Fibroblast of pulmonary artery (primary cell): ENCODE measurements at places on chromosomes 6 and 20.

GRCh38 chr6:117326396-117326795 is 61.0 kb downstream of the VGLL2 start:
- DNase-seq, result no peak

DNA sequence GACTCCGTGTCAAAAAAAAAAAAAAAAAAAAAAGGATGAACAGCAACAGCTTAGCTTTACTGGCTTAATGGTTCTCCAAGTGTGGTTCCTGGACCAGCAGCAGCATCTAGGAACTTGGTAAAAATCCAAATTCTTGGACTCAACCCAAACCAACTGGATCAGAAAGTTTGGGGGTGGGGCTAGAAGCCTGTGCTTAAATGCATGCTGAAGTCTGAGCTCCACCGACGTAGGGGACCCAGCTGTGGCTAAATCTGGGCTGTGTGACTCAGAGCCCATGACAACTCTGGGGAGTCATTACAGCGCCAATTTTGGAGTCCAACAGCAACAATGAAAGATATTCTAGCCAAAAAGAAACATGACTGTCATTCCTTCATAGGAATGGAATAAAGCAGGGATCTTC is 13.6 kb upstream of the CHD6 start:
- peak; percentile 49 for DNase-seq

DNA sequence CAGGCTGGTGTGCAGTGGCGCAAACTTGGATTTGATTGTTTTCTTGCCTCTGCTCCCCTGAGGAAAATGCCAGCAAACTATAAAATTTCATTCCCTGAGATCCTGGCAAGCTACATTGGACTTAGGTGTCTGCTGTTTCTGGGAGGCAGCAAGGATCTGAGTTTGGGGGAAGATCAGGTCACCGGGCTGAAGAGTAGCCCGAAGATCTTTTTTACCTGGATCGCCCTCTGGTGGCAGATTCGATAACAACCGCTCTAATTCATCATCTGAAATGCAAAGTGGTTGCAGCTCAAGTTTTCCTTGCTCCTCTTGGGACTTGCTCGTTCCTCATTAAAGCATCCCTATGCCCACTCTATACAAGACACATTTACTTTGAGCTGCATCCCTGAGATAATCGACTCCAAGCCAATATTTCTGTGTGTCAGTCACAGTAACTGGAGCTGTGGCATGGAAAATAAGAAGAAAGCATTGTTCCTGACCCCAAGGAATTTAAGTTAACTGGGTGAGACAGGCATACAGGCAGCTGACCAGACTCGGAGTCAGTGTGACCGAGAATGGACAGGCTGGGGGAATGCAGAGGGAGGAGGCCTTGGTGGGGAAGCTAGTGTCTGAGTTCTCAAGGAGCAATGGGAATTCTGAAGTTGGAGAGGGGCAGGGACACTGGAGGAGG is 131.8 kb upstream of the PROKR2 start:
- DNase-seq, result peak; percentile 60

DNA sequence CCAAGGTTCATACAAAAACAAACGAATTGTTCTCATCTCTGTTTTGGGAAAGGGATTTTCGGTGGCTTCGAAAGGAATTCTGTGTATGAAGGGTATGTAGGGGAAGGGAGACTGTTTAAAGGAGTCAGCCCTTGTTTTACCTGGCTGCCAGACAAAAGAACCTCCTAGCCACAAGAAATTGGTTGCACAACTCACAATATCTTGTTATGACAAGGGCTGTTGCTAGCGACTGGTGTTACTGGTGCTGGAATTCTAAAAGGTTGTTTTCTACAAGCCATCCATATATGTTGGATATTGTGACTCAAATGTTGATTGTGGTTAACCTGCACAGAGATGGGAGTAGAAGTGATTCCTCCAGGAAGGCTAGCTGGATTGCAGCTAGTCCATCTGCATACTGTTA is 34.6 kb upstream of the CITED2 start:
- peak; percentile 71 for DNase-seq

DNA sequence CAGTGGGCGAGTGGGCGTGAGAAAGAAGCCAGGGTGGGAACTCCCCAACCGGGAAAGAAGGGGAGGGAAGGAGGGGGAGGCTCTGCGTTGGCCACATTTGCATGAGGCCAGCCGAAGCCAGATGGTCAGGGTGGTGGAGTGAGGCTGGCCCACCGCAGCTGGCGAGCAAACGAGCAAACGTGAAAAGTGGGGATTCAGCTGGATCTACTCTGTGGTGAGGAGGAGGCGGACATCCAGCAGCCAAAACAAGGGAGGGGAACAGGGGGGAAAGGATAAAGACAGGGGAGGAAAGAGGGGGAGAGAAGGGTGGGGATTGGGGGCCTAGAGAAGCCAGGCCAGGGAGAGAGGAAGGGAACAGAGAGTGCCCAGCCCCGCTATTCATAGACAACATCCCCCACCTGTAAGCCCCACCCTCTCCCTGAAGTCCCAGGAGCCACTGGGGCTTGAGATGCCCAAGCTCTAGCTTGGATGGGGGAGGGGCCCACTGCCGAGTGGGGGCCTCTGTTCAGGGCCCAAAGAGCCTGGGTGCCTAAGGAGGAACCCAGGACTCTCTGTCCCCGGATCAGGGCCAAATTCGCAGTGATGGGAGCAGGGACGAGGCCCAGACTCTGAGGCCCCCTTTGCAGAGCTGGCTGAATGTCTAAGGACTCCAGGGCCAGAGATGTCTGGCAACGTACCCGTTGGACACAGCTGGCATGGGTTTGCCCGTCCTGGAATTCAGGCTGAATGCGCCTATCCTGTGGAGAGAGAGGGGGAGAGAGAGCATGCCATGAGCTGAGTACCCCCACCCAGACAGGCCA is 45.1 kb downstream of the CPNE5 start:
- DNase-seq, result no peak

GRCh38 chr6:43800746-43801494 is 30.9 kb downstream of the VEGFA start:
- DNase-seq, result no peak

DNA sequence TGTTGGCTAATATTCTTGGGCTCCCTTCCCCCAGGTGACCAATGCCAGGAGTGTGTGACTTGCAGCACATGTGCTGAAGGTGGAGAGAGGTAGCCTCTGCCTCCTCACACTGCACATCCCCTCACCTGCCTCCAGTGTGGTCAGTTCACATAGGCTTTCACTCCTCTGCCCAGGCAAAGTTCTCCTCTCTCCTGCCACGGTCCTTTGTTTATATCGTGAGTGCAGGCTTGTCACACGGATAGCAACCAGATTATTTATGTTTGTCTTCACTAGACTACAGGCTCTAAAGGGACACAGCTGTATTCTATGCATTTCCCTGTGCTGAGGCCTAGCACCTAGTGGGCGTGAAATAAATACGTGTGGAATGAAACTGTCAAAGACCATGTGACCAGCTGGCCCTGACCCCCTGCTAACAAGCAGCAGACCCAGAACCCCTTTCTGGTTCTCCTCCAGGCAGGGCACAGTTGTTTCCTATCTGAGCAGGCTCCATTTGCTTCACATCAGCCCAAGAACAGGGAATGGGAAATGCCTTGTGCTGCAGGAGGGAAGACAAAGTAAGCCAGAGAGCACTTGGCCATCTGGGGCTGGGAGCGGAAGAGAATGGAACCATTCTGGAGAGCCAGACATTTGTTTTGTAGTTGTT is 42.3 kb downstream of the UNC5CL start:
- DNase-seq, result peak; percentile 39

DNA sequence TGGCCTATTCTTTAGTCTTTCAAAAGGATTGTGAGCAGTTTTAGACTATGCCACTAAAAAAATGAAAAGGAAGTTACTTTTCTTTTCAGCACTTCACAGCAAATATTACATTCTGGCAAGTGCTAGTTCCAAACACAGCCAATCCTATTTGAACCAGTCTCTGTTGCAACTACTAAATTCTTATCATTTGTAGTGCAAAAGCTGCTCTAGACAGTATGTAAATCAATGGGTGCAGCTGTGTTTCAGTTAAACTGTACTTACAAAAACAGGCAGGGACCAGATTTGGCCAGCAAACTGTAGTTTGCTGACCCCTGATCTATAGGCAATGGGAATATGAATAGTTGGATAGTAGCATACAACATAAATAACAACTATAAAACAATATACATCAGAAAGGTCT is 68.1 kb upstream of the TULP1 start:
- no peak for DNase-seq

- DNase-seq, result no peak
Observed at GRCh38 chr6:148457843-148458159, 115.2 kb downstream of the SASH1 start.

- DNase-seq, result no peak
Observed at GRCh38 chr6:37557645-37558114, 58.0 kb upstream of the CCDC167 start.

- DNase-seq, result no peak
Observed at GRCh38 chr6:41650120-41650519, 11.9 kb downstream of the MDFI start.

DNA sequence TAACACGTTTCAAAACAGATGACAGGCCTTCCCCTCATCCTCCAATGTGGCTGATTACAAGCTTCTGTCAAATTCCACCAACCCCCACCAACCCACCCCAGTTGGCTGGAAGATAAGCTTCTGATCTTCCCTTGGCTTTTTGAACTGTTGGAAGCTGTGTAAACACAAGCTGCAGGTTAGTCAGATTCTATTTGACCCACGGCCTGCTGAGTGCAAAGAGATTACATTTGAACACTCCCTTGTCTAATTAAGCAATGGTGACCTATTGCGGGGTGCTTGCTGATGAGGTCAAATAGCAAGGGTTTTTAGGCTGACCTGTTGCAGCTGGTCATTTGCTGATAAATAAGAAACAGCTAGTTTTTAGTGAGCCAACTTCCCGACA is 379.7 kb downstream of the BMP2 start:
- DNase-seq, result no peak

- peak; percentile 54 for DNase-seq
Observed at GRCh38 chr6:137277971-137278637, 58.9 kb upstream of the IFNGR1 start.

DNA sequence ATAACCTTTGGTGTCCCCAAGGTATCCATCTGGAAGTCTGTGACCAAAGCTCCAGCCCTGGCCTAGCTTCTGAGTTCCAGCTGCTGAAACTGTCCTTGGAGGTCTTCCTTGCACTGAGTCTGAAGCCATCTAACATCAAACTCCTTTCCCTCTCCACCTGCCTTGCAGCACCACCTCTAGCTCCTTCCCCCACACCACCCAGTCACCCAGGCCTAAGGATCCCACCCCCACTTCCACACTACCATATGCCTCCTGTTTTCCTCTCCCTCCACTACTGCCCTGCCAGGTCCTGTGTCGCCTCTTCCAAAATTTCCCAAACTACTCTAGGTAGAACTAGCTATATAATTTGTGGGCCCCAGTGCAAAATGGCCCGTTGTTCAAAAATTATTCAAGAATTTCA is 10.8 kb upstream of the MATN4 start:
- no peak for DNase-seq

- DNase-seq, result peak; percentile 58
Observed at GRCh38 chr20:46206025-46206424, 87.9 kb downstream of the CD40 start.

DNA sequence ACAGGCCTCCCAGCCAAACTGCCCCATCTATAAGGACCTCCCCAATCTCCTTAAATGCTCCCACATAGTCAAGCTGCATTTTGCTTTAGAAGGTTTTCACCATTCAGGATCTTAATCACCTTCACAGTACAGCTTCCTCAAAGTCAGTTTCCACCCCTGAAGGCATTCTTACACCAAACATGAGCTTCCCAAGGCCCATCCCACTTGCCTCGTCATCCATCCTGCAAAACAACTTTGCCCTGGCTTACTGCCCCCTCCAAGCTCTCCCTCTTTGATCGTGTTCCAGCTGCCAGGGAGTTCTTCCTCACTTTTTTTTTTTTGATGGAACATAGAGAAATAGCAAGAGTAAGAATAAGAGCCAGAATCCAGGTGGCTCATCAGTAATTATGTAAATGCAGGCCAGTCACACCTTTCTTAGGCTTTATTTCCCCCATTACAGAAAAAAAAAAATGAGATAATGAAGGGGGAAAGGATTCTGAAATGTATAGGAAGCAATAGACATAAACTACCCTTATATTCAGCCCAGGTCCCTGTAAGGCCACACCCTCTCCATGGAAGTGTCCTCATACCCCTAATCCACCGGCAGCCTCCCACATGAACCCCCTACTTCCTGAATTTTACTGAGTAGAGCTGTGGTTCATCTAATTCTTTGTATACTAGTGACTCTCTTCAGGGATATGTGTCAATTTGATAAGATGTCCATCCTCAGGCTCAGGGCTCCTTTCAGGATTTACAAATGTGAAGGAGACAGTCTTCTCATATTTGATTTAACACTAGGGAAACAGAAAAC is 12.7 kb downstream of the TRIM27 start:
- no peak for DNase-seq

DNA sequence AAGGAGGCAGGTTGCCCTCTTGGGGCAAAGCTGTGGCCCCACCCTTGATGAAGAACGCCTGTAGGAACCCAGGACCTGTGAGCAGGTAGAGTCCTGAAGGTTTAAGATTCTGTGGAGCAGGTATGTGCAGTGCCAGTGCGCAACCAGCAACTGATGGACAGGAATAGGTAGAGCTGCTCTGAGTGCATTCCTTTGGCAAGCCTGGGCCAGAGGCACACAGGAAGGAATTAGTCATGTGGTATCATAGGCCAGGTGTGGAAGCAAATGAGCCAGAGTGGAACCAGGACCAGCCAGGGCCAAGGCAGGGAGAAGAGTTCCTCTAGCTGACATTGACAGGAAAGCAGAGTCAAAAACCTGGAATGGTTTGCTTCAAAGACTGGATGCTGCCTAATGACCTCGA is 1.4 kb upstream of the KHDC1 start:
- no peak for DNase-seq

- DNase-seq, result no peak
Observed at GRCh38 chr6:115396112-115396906, 664.4 kb downstream of the FRK start.

GRCh38 chr20:41573955-41574354 is 44.2 kb downstream of the CHD6 start:
- no peak for DNase-seq

- DNase-seq, result no peak
Observed at GRCh38 chr6:110063594-110064263, 85.6 kb downstream of the GPR6 start.

DNA sequence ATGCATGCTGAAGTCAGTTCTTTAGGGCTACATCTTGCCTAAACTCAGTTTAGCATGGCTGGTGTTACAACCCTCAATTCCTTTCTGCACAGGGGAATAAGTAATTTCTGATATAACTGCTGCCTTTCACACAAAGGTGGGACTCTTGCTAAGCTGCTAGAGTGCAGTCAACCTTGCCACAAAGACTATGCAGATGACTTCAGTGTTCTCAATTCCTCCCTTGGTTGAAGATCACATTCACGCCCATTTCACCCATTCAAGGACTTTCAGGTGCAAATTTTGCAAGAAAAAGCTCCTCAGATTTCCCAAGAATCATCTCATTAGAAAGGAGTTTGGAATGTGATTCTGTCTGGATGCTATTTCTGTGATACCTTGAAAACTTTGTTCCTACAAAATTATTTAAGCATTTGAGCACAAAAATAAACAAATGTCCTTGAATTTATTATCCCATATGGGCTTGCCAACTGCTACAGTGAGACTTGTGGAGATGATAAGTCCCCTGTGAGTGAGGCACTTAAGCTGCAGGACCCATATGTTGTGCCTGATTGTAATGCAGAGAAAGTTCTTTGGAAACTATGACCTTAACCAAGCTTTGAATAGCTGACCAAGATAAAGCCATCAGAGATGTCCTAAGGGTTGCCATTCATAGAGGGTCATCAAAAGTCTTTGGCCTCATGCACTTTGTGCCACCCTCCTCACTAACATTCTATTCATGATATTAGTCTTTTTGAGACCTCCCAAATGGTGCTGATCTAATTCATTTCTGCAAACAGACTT is 111.8 kb downstream of the PLCB4 start:
- DNase-seq, result no peak

GRCh38 chr6:21005816-21006570 is 471.7 kb downstream of the CDKAL1 start:
- DNase-seq, result peak; percentile 85
